ENCODE measurements at places on chromosomes 4 and X.

DNA sequence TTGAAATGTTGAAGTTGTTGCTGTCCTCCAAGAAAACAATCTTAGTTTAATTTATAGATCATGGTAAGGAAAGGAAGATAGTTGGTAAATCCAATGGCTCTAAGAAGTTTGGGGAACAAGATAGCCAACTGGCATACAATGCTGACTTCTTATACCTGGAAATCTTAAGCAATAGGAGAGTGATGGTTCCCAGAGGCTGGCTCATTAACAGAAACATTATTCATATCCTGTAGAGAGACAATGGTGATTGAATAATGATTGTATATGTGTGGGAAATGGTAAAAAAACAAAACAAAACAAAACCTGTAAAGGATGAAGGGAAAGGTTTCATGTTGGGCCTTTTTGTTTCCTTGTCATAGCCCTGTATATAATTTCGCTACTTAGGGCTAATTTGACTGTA is 174.9 kb upstream of the CTSO start:
- no peak for DNase-seq

- DNase-seq, result no peak
Measured at GRCh38 chrX:40866893-40867292, 131.6 kb upstream of the MED14 start.

- DNase-seq, result no peak
Measured at GRCh38 chr4:133808151-133808550, 393.4 kb downstream of the PABPC4L start.

DNA sequence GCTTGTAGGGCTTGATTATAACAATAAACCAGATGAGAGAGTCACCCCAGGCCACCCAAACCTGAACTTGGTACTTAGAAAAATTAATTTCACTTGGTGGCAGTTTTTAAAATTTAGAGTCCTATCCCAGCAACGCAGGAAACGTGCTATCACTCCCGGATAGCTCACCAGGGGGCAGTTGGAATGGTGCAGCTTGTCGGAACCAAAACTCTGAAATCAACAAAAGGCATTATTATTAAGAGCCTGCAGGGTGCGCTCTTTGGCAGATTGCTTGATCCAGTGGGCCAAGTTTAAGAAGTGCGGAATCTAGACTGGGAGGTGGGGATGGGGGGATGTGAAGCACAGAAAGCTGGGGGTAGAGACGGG is 2.4 kb downstream of the FRAS1 start:
- DNase-seq, result peak; percentile 21

DNA sequence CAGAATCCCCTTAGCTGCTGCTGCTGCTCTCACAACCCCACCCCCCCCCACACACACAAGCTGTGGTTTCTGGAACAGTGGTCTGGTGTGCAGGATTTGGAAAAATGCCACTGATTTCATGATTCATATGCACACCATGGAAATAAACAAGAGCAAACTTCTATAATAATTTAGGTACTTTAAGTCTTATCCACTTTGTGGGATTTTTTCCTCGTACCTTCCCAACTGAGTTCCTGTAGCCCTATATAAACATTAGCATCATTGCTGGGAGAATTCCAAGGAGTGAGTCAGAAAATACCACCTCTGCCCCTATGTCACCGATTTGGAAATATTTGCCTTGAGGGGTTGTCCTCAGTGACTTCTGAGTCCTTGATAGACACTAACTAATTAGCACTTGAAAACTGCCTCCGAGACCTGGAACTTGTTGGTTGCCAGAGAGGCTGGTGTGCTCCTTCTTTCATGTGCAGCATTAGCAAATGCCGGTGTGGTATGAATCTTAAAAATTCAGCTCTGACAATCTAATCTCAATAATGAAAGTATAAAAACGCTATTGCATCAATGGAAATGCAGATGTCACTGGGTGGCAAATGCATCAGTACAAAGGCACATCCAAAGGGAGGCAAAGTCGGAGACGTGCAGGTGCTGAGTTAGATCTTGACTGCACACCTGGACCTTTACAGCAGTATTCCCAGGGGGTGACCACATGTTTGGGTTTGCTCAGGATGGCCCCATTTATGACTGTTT is 61.8 kb downstream of the CPE start:
- DNase-seq, result no peak

- peak; percentile 33 for DNase-seq
Measured at GRCh38 chrX:77917294-77917933, 6.9 kb downstream of the ATP7A start.

- DNase-seq, result no peak
Measured at GRCh38 chr4:78057600-78058550, 752 bp downstream of the FRAS1 start.

DNA sequence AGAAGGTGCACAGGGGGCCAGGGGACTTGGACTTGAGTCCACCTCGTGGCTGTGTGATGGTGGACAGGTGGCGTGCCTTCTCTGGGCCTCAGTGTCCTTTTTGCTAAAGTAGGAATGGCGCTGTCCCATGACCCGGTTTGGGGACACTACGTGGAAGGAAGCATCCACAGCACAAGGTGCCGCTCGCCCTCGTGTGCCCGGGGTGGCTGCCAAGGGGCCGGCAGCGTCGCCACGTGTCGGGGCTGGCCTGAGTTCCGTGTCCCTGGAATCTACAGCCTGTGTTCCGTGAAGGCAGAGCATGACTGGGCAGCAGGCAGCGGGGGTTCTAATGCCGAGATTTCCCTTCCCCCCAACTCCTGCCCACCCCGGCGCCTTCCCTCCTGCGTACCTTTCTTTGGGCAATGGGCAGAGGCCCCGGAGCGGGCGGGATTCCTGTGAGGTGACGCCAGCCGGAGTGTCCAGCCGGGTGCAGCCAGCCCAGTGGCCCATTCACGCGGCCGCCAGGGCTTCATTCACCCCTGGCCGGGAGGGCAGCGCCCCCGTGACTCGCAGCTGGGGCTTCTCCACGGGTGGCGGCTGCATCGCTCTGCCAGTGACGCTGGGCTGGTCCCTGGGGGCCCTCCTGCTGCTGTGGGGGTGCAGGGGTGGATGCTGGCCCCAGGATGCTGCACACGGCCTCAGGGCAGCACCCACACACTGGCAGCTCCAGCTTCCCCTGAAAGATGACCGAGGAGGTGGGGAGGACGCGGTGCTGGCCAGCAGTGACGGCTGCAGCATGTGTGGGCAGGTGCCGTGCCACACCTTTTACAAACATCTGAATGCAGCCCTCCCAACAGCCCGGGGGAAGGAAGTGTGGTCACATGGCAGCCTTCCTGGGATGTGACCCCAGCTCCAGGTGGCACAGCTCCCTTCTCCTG is 21.2 kb downstream of the DOK7 start:
- DNase-seq, result no peak

- no peak for DNase-seq
Measured at GRCh38 chrX:132671229-132671641, 182.4 kb upstream of the MBNL3 start.

GRCh38 chr4:168759321-168759720 is 250.7 kb downstream of the CBR4 start:
- no peak for DNase-seq

DNA sequence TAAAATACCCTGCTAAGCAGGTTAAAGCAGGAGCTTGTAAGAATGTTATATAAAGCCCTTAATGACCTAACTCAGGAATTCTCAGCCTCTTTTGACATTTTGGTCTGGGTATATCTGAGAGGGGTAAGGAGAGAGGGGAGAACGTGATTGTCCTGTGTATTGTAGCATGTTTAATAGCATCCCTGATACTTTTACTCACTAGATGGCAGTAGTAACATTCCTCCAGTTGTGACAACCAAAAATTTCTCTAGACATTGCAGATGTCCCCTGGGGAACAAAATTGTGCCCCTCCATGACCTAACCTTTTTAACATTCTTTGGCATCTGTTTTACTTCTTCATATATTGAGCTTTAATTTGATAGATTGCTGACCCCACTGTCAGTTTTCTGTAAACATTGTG is 17.9 kb downstream of the SMARCA5 start:
- DNase-seq, result no peak

DNA sequence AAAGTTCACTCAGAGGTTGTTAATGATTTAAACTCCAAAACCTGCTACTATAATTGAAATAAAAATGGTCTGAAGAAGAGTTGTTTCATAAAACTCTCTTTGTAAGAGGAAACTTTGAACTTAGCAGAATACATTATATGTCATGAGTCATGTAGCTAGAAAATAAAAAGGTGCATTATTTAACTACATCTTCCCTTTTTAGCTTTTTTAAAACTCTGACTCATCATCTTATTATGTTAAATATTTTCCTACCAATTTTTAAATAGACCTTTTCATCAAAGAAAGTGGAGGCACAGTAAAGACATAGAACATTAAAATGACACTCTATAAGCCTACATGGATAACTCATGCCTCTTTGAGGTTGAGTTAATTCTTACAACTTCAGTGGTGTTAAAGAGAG is 1.2 kb upstream of the ZNF827 start:
- DNase-seq, result no peak
